ENCODE measurements at places on chromosomes 16 and 17.

GRCh38 chr16:3690470-3690928 lies 26.8 kb downstream of the TRAP1 start:
- DNase-seq: peak; percentile 97

- DNase-seq: no peak
These were observed 82.3 kb upstream of the ZNF469 start for GRCh38 chr16:88300463-88300835.

DNA sequence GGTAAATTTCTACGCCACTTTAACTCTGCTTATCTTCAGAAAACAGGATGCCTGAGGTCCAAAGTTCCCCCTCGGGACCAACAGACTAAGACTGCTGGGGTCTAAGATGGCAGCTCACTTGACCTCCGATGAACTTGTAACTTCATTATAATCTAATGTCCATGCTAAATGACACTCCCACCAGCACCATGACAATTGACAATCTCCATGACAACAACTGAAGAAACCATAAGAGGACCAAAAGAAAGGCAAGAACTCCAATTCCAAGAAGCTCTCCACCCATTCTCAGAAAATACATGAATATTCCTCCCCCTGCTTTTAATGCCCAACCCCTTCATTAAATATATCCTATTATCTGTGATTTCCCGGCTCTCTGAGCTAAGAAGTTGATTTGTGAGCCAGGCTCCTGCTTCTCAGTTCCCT lies 7.5 kb downstream of the CCL4 start:
- no peak for DNase-seq

- no peak for DNase-seq
These were observed 15.0 kb downstream of the CENPX start for GRCh38 chr17:82007495-82008257.

DNA sequence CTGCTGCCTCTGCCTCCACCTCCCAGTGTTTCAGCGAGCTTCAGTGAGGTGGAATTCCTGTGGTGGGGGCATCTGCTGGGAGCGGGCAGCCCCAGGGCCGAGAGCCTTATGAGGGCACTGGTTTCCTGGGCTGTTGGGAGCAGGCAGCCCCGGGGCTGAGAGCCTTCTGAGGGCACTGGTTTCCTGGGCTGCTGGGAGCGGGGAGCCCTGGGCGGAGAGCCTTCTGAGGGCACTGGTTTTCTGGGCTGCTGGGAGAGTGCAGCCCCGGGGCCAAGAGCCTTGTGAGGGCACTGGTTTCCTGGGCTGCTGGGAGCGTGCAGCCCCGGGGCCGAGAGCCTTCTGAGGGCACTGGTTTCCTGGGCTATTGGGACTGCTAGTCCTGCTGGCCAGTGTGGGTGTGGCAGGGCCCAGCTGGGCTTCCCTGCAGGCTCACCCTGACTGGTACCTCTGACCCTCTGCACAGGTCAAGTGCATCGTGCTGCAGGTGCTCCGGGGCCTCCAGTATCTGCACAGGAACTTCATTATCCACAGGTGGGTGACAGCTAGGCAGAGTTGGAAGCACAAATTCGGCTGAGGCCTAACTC lies 5.6 kb downstream of the CDK10 start:
- no peak for DNase-seq

GRCh38 chr17:45172541-45173286 lies 11.0 kb downstream of the HEXIM2 start:
- peak; percentile 61 for DNase-seq

DNA sequence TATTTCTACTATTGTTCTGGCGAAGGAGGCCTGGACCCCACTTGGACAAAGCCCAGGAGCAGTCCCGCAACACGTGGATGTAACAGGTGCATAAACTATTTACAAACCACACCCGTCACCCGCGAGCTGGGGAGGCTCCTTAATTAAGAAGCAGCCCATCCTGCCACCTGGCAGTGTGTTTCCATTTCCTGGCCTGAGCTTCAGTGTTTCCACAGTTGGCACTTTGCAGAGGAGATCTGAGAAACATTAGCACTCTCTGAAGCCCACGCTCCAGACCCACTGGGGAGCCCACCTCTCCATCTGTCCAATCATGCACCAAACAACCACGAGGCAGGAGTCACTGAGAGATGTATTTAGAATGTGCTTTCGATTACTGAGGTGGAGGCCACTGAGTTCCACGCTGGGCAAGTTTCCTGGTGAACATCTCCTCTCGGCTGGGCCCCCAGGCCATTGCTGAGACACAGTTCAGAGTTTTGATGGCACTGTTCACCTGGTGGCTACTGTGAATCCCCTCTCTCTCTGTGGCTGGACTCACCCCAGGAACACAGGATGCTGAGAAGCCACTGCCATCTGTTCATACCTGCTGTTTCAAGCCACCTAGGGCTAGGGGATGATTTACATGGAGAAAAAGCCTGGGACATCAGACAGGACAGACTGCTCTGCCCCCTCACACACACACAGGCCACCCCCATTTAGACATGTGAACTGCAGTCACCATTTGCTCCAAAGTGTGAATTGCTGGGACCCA lies 129.1 kb downstream of the AIPL1 start:
- DNase-seq: no peak

DNA sequence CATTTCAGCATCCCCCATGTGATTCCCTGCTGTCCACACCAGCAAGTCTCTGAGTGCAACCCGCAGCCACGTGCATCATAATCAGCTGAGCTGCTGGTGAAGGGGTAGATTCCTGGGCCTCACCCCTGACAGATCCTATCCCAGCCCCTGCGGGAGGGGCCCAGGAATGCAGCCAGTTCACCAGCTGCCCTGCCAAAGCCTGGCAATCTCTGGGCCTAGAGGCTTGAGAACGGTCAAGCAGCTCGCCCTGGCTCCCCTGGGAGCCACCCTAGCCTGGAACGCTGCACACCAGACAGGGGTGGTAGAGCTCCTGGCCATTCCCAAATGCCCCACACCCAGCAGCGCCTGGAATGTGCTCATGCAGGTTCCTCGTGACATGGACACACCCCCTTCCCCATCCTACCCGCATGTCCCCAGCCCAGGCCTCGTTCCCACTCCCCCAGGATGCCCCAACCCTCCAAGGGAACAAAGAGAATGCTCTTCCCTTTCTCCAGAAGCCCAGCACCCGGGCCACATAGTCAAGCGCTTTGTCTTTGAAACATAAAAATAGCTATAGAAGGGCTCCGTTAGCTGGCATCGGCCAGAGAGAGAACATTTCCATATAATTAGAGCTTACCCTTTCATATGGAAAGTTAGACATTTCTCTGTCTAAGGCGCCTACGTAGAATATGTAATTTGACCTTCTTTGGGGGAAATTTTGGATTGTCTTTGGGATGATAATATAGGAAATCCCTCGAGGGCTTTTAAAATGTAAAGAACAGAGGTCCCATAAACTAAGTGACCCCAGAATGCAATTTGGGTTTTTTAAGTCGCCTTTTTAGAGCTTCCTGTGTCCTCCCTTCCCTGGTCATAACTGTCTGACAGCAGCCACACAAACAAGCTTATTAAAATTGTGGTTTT lies 3.4 kb downstream of the CEP295NL start:
- no peak for DNase-seq

DNA sequence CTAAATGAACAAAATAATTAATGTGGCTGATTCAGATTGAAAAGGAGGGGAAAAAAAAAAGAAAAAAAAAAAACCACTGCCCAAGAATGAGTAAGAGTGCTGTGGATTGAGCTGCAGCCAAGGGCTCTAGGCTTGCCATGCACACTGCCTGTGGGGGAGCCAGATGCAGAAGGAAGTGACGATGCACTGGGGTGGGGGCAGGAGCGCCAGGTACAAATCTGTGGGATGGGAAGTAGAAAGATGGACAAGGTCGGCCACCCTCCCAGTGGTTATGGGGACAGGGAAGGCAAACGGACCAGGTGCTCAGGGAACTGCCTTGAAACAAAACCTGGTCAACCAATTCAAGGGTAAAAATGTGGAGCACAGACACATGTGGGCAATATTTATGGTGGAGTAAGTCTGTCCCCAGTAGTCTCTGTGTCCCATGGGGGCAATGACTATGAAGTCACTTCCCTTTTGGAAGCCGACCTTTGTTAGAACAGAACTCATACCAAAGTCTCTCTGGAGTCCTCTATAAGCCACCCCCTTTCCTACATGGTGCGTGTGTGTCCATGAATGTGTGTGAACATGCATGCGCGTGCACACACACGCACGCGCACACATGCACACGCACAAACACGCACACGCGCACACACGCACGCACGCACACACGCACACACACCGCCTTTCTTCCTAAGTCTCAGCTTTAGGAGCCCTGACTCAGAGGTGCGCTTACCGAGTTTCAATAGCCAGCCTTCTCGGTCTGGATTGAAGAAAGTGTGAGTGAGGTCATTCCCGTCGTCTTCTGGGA lies 84.3 kb downstream of the CYTH1 start:
- DNase-seq: no peak

GRCh38 chr17:21094298-21094704 lies 32.5 kb upstream of the DHRS7B start:
- DNase-seq: no peak

GRCh38 chr17:43125967-43126910 lies 1.1 kb upstream of the BRCA1 start:
- no peak for DNase-seq

DNA sequence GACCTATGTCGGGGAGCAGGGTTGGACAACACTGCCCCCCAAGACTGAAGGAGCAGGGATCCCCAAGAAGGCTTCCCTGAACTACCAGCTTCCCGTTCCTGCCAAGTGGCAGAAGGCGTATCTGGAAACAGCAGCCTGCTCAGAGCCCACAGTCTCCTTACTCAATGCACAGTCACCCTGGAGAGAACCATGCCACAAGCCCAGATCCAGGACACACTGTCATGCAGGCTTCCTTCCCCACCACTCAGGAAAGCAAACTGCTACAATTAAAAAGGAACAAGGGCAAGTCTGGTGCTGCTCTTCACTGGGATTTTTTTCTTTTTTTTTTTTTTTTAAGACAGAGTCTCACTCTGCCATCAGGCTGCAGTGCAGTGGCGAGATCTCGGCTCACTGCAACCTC lies 8.2 kb downstream of the WDR45B start:
- DNase-seq: no peak

DNA sequence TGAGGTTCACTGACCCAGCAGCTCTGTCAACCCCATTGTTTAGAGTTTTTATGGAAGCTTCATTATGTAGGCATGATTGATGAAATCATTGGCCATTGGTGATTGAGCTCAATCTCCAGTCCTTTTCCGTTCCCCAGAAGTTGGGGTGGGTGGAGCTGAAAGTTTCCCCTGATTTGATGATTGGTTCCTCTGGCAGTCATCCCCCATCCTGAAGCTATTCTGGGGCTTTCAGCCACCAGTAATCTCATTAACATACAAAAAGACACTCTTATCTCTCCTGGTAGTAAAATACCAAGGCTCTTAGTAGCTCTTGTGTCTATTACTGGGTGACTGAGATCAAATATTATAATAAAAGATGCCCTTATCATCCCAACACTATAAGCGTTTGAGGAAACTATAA lies 67.1 kb downstream of the TANC2 start:
- DNase-seq: no peak

- peak; percentile 83 for DNase-seq
These were observed 168.3 kb downstream of the SEC14L1 start for GRCh38 chr17:77308861-77309726.

GRCh38 chr16:1159973-1160772 lies 7.3 kb downstream of the CACNA1H start:
- no peak for DNase-seq

- DNase-seq: no peak
These were observed 664 bp downstream of the NQO1 start for GRCh38 chr16:69725480-69726312.

GRCh38 chr17:9150446-9151090 lies 129.3 kb downstream of the NTN1 start:
- peak; percentile 54 for DNase-seq

- DNase-seq: no peak
These were observed 534.1 kb upstream of the HSBP1 start for GRCh38 chr16:83273504-83274173.

DNA sequence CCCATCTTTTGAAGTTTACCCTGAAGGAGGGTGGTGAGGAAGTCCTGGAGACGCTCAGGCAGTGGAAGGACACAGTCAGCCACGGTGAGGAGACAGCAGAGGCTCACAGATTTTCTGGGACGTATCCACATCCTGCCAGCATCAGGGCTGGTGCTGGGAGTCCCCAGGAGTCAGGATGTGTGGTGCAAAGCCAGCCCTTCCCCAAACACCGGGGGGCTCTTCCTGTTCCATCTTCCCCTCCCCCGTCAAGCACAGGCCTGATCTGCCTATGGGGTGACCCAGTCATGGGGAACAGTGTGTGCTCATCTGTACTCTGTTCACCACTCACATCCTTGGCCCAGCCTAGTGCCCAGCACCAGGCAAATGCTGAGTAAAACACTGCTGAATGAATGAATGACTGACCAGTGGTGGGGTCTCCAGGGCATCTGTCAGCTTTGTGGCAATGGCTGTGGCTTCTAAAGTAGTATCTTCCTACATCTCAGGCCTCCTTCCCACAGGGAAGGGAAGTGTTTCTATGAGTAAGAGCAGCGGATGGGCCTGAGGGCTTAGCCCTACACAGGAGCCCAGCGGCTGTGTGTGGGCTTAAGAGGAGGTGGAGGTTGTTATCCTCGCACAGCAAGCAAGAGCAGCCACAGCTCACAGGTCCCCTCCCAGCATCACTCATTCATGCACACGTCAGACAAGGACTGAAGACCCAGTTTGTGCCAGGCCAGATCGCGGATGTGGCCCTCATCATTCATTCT lies 23.3 kb downstream of the NOS2 start:
- DNase-seq: no peak

DNA sequence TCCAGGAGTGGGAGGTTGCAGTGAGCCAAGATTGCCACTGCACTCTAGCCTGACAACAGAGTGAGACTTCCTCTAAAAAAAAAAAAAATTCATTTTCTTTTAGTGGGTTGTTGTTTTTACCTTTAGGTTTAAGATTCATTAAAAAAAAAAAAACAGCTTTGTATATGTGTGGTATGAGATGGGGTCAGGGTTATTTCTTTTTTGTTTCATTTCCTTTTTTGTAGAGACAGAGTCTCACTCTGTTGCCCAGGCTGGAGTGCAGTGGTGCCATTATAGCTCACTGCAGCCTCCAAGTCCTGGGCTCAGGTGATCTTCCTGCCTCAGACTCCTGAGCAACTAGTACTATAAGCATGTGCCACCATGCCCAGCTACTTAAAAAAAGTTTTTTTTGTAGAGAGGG lies 47.0 kb downstream of the BCAS3 start:
- DNase-seq: no peak

GRCh38 chr16:89022051-89022836 lies 45.2 kb upstream of the CBFA2T3 start:
- no peak for DNase-seq

GRCh38 chr16:49023050-49023449 lies 258.6 kb downstream of the CBLN1 start:
- DNase-seq: no peak

DNA sequence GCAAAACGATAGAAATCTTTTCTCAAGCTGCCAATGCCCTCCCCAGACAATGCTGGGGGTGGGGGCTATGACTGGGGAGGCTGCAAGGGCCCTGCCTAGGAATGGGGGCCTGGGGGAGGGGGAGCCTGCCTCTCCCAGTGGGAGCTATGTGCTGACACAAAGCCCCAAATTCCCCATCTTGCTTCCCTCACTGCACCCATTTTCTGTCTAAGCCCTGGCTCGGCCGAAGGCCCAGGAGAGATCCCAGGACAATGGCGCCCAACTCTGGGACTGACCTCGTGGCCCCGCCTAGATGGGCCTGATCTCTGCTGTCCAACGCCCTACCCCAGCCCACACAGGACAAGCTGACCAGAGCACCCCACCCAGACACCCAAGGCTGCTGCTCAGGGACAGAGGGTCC lies 11.1 kb upstream of the KCNJ12 start:
- no peak for DNase-seq

- no peak for DNase-seq
These were observed 28.3 kb upstream of the FAAP100 start for GRCh38 chr17:81580481-81580880.

GRCh38 chr16:83926726-83927397 lies 26.2 kb upstream of the OSGIN1 start:
- peak; percentile 80 for DNase-seq

Measured in adipocyte (in vitro differentiated cells).